ENCODE measurements at places on chromosomes 2 and 18. TPM values are rescaled to one million over a fixed set of nuclear protein-coding genes. Genes with fewer than 3 reads are reported as not detected.

Gene SULT1C4
- not detected for total RNA-seq

Gene PHOSPHO2
- total RNA-seq: 1.3 TPM

Gene RAX
- not detected for total RNA-seq

Gene SLC25A12
- total RNA-seq: 8.2 TPM

Gene HOXD12
- total RNA-seq: not detected

Measured in placental epithelial cell (primary cell).